ENCODE measurements at places on chromosomes 5 and 9. TPM values are rescaled to one million over a fixed set of nuclear protein-coding genes. Genes with fewer than 3 reads are reported as not detected.
A peak's percentile ranks its signal among the peaks of the same experiment; 100 is the strongest.

DNA sequence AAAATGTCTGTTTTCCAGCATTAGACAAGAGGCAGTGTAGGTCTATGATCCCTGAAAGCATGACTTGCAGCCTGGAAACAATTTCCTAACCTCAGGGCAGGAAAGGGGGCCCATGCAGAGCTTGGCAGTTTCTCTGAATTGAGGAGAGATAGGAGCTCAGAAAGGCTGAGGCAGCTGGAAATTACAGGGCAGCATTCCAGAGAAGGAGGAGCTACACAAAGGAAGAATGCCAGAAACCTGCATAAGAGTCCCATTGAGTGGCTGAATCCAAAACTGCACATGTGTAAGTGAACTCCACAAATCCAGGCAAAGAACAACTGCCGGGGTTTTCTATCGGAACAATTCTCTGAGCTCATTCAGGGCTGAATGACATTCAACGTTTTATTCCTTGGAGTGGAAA is 346.8 kb downstream of the PIK3R1 start:
- DNase-seq: no peak
- no peak overlapping the region for H3K4me3 ChIP-seq
- H3K36me3 ChIP-seq: no peaks in the 10 kb centered on the region
- H3K4me1 ChIP-seq: no peaks in the 10 kb centered on the region

- no peak overlapping the region for H3K4me3 ChIP-seq
- DNase-seq: no peak
- no peaks in the 10 kb centered on the region for H3K27me3 ChIP-seq
- H3K27ac ChIP-seq: no peak overlapping the region
- no peaks in the 10 kb centered on the region for H3K4me1 ChIP-seq
These were observed 193.1 kb downstream of the ADAMTS6 start for GRCh38 chr5:65288657-65289056.

- H3K27me3 ChIP-seq: no peaks in the 10 kb centered on the region
- DNase-seq: no peak
- H3K4me3 ChIP-seq: no peak overlapping the region
- no peaks in the 10 kb centered on the region for H3K4me1 ChIP-seq
These were observed 92.9 kb upstream of the GRHPR start for GRCh38 chr9:37329576-37329975.

DNA sequence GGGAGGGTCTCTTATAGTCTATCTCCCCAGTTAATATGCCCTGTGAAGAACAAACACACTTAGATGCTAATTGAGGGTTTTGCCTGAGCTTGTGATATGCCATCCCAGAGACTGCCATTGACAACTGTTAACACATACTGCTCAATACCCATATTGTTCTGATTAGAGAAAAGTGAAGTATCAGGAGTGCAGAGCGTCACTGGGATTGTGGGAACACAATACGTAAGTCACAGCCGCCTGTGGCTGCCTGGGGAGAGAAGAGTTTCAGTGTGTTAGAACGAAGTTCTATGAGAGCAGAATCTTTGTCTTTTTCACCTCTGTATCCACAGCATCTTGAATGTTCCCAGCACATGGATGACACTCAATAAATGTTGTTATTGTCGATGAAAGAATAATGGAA is 110.2 kb downstream of the MEF2C start:
- H3K27ac ChIP-seq: peak overlapping the region; percentile 70
- H3K36me3 ChIP-seq: no peaks in the 10 kb centered on the region
- no peaks in the 10 kb centered on the region for H3K27me3 ChIP-seq
- no peak overlapping the region for H3K4me3 ChIP-seq
- no peak for DNase-seq

DNA sequence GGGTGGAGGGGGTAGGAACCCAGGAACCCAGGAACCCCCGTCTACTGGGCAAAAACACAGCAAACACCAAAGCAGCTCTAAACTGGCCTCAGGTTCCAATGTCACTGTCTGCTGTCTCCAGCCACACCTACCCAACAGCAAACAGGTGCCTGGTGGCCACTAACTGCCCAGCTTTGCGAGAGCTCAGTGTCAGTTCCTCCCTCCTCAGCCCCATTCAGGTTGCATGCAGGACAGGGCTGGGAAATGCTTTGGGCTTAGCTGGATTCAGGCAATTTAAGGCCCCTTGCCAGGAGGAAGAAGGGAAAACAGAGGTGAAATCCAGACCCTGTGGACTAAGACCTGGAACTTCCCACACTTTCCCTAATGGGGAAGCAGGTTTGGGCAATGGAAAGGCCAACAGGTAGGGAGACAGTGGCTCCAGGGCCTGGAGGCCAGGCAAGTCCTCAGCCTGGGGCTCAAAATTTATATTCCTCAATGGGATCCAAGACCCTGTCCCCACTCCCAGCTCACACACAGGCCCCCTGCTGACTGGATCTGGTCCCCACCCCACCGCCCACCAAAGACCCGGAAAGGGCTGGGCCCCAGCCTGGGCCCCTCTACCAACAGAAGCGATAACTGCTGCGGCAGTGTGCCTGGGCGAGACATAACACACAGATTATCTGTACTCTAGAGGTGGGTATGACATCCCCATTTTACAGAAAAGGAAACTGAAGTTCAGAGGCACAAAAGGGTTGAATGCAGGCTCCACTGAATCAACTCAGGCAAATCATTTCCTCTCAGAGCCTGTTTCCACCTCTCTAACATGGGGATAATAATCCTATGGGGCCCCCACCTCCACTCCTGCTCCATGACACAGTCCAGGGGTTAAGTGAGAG is 3.5 kb downstream of the EEIG1 start:
- peak overlapping the region; percentile 85 for H3K4me3 ChIP-seq
- no peaks in the 10 kb centered on the region for H3K27me3 ChIP-seq
- no peak overlapping the region for H3K27ac ChIP-seq
- peak; percentile 39 for DNase-seq
- peaks cover 82% of the 10 kb centered on the region for H3K4me1 ChIP-seq
- H3K36me3 ChIP-seq: no peaks in the 10 kb centered on the region

- no peak overlapping the region for H3K4me3 ChIP-seq
- peaks cover 41% of the 10 kb centered on the region for H3K4me1 ChIP-seq
- H3K27me3 ChIP-seq: no peaks in the 10 kb centered on the region
These were observed 137.3 kb downstream of the LHFPL2 start for GRCh38 chr5:78511121-78511906.

- H3K4me3 ChIP-seq: no peak overlapping the region
- H3K27ac ChIP-seq: no peak overlapping the region
- H3K27me3 ChIP-seq: no peaks in the 10 kb centered on the region
- no peaks in the 10 kb centered on the region for H3K36me3 ChIP-seq
- H3K4me1 ChIP-seq: peaks cover 6% of the 10 kb centered on the region
- DNase-seq: no peak
These were observed 6.6 kb upstream of the FAT2 start for GRCh38 chr5:151597749-151598148.

- H3K27ac ChIP-seq: no peak overlapping the region
- H3K27me3 ChIP-seq: no peaks in the 10 kb centered on the region
- no peaks in the 10 kb centered on the region for H3K36me3 ChIP-seq
- H3K4me1 ChIP-seq: no peaks in the 10 kb centered on the region
- DNase-seq: no peak
These were observed 540.2 kb upstream of the TRPC7 start for GRCh38 chr5:136905571-136905970.

DNA sequence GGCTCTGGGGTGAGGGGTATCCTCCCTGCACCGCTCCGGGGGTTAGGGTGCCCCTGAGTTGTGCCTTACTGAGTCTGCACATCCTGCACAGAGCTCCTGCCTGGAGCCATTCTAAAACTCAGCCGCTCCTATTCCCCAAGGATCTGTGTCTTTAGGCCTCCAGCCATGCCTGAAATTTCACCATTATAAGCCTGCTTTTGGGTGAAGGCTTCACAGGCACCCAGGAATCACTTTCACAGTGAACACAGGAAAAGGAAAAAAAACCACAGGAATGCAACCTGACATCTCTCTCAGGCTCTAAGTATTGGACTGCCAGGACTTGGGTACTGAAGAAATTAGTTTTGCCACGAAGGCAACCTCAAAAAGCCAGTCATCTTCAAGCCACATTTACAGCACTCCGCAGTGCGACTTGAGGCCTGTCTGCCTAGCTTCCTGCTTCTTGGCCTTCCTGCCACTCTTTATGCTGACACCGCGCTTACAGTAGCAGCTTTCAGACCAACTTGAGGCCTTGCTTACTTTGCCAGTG is 30.9 kb downstream of the GALNT10 start:
- H3K4me1 ChIP-seq: no peaks in the 10 kb centered on the region
- no peak overlapping the region for H3K4me3 ChIP-seq
- no peak overlapping the region for H3K27ac ChIP-seq
- H3K36me3 ChIP-seq: no peaks in the 10 kb centered on the region

DNA sequence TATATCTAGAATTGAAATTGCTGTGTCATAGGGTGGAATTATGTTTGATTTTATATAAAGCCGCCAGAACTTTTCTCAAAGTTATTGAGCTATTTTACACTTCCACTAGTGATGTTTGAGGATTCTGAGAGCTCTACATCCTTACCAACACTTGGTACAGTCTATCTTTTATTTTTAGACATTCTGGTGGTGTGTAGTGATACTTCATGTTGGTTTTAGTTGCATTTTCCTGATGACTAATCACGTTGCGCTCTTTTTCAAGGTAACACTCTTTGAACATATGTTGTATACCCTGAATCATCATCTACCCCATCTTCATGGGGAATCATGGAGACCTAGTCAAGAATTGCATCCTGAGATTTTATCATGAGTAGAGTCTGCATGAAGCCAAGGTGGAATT is 141.7 kb downstream of the NXNL2 start:
- no peaks in the 10 kb centered on the region for H3K36me3 ChIP-seq
- no peak for DNase-seq
- H3K4me1 ChIP-seq: no peaks in the 10 kb centered on the region
- H3K27ac ChIP-seq: no peak overlapping the region
- no peak overlapping the region for H3K4me3 ChIP-seq

- no peak overlapping the region for H3K27ac ChIP-seq
- no peaks in the 10 kb centered on the region for H3K36me3 ChIP-seq
- H3K27me3 ChIP-seq: no peaks in the 10 kb centered on the region
- no peak for DNase-seq
These were observed 91.9 kb upstream of the PTPRD start for GRCh38 chr9:10704720-10705119.

- no peak overlapping the region for H3K4me3 ChIP-seq
- DNase-seq: no peak
- H3K4me1 ChIP-seq: peaks cover 29% of the 10 kb centered on the region
- H3K36me3 ChIP-seq: no peaks in the 10 kb centered on the region
- H3K27ac ChIP-seq: no peak overlapping the region
These were observed 5.4 kb downstream of the SRFBP1 start for GRCh38 chr5:121967187-121967586.

KIF24 gene
- 0.50 TPM for total RNA-seq

FOXD4L5 gene
- total RNA-seq: 0.20 TPM

Data from psoas muscle (tissue), 8 donors.